ENCODE measurements at places on chromosomes 3 and 15. TPM values are rescaled to one million over a fixed set of nuclear protein-coding genes. Genes with fewer than 3 reads are reported as not detected.

Gene TERB2
- total RNA-seq = not detected

Gene EXD1
- total RNA-seq = not detected

Gene DZIP1L
- total RNA-seq = 9.7 TPM

Gene RTP1
- total RNA-seq = not detected

Gene CFAP91
- 2.0 TPM for total RNA-seq

Gene SLC24A5
- total RNA-seq = not detected

Gene C3orf22
- not detected for total RNA-seq

Gene PLOD2
- total RNA-seq = 80.5 TPM
